ENCODE measurements at places on chromosomes 2 and 18.

- DNase-seq = no peak
Measured at GRCh38 chr2:237122214-237122666, 36.6 kb downstream of the COPS8 start.

DNA sequence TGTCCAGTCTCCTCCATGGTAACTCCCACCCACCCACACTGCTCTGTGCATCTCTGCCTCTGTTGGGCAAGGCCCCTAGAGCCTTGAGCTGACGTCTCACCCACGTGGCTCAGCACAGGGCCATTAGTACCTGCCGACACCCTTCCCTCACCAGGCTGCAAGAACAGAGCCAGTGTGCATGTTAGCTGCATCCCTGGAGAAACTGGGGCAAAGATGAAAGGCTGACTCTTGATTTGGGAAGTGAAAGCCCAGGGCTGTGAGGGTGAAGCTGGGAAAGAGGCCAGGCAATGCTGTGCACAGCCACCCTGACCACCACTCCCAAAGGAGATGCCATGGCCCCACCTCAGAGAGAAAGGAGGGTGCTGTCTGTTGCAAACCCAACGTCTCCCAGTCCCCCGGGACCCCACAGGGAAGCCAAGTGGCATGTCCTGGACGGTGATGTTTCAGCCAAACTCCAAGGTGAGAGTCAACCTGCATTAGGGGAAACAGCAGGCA lies 20.0 kb upstream of the HPCAL1 start:
- no peak for DNase-seq

GRCh38 chr18:3234457-3234856 lies 13.1 kb upstream of the MYL12A start:
- DNase-seq = no peak

- DNase-seq = no peak
Measured at GRCh38 chr2:171723716-171724683, 36.7 kb downstream of the DYNC1I2 start.

DNA sequence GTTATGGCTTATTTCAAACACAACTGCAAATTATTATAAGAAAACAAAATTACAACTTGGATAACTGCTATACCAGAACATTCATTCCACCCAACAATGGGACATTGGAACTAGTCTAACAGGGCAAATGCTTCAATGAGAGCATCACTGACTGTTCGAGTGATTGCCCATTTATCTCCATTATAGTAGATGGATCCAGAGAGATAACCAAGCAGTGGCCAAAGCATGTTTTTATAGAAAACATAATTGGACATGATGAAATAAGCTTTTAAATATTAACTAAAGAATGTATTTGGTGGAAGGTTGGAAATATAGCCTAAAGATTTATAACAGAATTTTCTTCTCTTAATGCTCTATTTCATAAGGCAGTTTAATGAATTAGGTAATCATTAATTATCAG lies 634.8 kb downstream of the NUP35 start:
- no peak for DNase-seq

GRCh38 chr2:220341014-220341413 lies 713.6 kb downstream of the SLC4A3 start:
- no peak for DNase-seq

GRCh38 chr2:28449488-28450395 lies 46.1 kb upstream of the PLB1 start:
- no peak for DNase-seq

DNA sequence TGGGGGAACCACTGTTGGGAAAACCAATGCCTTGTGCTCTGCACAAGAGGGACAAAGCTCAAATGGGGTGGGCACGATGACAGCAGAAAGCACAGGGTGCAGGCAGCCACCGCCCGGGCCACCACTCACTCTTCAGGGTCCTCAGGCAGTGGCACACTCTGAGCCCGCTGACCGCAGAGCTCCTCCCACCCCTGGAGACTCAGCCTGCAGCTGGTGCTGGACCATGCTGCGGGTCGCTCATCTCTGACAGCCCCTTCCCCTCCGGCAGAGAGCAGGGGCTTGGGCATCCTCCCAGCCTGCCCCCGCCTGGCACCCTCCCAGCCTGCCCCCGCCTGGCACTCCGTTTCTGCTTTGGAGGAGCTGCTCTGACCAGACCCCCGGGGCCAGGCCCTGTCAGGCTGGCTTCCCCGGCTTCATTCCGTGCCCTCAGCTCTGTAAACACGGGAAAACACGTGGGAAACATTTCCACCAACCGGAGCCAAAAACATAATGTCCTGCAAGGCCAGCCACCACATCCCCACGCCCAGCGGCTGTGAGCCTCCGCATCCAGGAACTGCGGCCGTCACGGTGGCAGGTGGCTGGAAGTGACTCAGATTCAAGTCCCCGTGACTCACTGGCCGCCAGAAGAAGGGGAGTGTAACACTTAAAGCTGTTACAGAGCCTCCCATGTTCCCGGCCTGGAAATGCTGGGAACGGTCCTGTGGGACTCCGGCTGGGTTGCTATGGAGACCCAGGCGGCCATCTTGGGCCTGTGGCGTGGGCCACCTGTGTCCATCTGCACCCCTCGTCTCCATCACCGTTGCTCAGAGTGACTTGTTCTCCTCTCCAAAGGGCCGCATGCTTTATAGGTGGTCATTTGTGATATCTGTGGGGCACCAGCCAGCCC lies 6.8 kb upstream of the SNED1 start:
- peak; percentile 48 for DNase-seq

DNA sequence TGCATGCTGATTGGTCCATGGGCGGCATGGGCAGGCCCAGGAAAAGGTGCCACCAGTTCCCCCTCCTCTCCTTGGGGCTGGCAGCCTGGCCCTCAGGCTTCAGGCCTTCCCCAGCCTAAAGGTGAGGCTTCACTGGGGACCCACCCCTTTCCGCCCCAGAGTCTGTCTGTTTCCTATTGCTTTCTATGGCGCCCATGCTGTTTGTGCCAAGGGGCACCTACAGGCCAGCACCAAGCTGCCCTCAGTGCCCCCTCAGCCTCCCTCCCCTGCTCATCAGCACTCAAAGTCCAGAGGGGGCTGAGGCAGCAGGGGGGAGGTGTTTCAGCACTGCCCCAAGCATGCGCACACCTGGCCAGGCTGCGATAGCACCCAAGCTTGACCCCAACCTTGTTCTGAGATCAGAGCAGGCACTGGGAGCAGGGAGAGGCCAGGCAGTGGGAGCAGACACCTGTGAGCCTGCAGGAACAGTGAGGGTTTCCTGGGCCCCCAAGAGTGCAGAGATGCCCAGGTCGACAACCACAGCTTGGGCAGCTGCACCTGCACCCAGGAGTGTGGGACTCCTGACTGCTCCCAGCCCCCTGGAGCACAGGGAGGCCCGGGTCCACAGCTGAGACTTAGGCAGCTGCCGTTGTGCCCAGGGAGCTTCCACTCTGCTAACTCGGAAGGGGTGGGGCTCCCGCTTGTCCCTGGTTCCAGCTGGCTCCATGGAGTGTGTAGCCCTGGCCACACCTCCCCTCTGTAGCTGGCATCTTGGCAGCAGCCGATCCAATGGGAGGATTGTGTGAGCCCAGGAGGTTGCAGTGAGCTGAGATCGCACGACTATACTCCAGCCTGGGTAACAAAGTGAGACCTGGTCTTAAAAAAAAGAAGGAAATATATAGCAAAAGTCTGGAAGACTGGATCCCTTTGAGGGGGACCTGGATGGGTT lies 69.1 kb downstream of the NCAPH start:
- DNase-seq = no peak

Data from esophagus squamous epithelium (tissue), 5 donors.